Lower leg skin (tissue), 4 donors: ENCODE measurements at places on chromosomes 3 and 15. TPM values are rescaled to one million over a fixed set of nuclear protein-coding genes. Genes with fewer than 3 reads are reported as not detected.

GRCh38 chr3:173773800-173774199, 376.3 kb downstream of the NLGN1 start:
- DNase-seq, result no peak

CILP gene
- 14.6 TPM for total RNA-seq

TMEM42 gene
- total RNA-seq, result 10.1 TPM

KIF15 gene
- total RNA-seq, result 2.7 TPM

DNA sequence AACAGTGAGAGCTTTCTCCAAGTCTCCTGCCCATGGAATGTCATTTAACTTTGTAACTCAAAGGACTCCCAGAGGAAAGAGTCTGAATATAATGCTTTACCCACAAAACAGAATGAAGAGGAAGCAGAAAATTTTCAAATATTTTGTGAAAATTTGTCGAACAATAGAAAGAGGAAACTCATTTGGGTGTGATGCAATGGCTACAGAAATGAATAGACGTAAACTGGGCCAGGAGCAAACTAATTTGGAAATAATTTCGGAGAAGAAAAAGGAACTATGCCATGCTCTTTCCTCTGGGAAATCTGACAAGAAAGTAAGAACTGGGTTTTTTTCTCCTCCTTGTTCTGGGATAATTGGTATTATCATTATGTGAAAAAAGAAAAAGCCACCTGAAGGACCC, 11.2 kb upstream of the SUMF1 start:
- no peak for DNase-seq

- DNase-seq, result no peak
Measured at GRCh38 chr3:124221422-124221821, 229.5 kb upstream of the ROPN1 start.

DNA sequence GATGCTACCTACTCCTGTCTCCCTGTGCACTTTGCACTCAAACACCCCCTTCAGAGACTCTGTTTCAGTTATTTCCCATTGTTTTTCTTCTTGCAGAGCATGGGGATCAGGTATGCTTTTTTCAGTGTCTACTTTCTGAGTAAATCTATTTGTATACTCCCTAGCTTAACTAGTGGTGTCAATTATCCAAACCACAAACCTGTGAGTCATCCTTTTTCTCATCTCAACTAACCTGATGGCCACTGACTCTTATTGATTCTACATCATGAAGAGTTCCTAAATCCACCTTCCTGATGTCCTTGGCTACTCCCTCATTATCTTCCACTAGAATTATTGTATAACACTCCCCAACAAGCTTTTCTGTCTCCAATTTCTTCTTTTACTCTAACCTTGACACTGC, 68.0 kb downstream of the DIPK2A start:
- DNase-seq, result no peak

DNA sequence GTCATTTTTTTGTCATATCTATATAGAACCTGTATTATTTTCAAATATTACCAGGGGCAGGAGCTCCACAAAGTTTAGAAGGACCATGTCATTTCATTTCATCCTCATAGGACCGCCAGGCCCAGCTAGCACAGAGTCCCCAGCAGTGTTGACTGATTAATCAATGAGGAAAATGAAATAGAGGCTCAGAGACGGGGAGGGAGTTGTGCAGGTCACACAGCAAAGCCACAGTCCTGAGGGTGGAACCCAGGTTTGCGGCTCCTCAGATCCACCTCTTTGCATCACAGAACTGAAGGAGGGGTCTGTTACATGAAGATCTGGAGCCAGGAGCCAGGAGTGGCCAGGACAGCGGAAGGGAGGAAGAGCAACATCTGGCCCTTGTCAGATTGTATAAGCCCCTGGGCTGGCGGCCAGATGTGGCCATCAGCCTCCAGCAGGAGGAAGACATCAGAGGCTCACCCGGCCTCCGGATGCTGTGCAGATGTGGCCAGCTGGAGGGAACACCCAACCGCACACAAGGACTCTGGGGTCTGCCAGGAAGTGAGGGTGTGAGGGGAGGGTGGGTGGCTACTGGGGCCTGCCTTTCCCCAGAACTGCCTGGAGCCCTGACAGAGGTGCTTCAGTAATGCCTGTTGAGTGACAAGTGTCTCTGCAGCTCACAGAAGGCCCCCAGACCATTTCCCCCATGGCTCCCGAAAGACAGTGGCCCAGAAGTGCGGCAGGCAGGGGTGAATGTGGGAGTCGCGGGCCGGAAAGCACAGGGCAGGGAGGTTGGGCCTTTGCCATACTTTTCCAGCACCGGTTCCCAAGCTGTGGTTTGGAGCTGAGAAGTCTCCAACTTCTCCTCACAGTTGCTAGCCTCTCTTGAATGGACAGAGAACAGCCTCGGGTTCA, 21.3 kb downstream of the EFCC1 start:
- DNase-seq, result peak; percentile 93

RTP1 gene
- not detected for total RNA-seq

DNA sequence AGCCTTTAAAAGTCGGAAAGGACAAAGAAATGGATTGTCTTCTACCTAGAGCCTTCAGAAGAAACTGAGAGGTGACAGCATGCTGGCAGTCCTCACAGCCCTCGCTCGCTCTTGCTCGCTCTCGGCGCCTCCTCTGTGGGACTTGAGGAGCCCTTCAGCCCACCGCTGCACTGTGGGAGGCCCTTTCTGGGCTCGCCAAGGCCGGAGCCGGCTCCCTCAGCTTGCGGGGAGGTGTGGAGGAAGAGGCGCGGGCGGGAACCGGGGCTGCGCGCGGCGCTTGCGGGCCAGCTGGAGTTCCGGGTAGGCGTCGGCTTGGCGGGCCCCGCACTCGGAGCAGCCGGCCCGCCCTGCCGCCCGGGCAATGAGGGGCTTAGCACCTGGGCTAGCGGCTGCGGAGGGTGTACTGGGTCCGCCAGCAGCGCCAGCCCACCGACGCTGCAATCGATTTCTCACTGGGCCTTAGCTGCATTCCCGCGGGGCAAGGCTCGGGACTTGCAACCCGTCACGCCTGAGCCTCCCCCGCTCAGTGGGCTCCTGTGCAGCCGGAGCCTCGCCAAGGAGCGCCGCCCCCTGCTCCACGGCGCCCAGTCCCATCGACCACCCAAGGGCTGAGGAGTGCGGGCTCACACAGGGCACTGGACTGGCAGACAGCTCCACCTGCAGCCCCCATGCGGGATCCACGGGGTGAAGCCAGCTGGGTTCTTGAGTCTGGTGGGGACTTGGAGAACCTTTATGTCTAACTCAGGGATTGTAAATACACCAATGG, 953.8 kb upstream of the GBE1 start:
- no peak for DNase-seq

DNA sequence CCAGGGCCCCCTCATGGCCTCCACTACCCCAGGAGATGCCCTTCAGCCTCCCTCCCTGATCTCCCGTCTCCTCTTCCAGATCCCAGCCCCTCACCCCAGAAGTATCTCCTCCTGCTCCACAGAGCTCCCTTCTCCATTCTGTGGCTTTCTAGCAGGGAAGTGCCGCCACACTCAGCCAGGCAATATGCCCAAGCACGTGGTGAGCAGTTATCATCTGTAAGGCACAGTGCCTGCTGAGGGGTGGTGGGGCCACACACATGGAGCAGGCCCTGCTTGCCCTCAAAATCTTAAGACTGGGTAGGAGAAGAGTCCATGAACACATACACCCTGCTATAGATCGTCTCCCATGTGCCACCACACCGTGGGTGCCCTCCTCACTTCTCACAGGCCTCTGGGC, 2.4 kb upstream of the PHGR1 start:
- no peak for DNase-seq

- no peak for DNase-seq
Measured at GRCh38 chr3:67920969-67921368, 266.6 kb upstream of the SUCLG2 start.

- no peak for DNase-seq
Measured at GRCh38 chr3:37397396-37397795, 223.0 kb upstream of the LRRFIP2 start.

GRCh38 chr3:10377148-10377725, 56.3 kb upstream of the SEC13 start:
- DNase-seq, result no peak

NOX5 gene
- total RNA-seq, result 0.13 TPM

DNA sequence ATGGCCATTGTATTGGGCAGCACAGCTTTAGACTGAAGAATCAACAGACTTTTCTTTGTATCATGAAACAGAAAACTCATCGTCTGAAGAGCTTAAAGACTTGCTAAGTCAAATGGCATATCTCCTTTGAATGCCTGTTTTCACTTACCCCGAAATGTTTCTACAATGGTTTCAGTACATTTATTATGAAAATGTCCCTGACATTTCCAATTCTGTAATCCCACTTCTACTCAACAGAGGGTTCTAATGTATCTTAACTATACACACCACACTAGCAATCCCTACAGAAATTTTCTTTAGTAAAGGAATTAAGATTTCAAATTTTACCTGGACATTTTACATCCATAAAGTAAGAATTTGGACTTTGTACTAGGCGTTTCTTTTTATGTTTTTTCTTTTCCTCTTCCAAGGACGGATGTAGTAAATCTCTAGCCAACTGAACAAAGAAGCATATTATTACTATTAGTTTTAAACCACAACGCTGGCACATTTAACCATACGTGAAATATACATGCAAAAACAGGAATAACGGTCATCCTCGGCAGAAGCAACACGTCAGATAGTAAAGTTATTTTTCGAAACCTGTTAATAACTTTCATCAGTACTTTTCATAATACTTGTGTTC, 1.1 kb downstream of the RPS27L start:
- no peak for DNase-seq

TLR9 gene
- total RNA-seq, result not detected

ADGRG7 gene
- total RNA-seq, result not detected

- DNase-seq, result peak; percentile 66
Measured at GRCh38 chr15:57395292-57395691, 19.0 kb downstream of the CGNL1 start.

- DNase-seq, result no peak
Measured at GRCh38 chr3:145224886-145225285, 936.1 kb downstream of the PLOD2 start.

ITIH1 gene
- total RNA-seq, result not detected

DNA sequence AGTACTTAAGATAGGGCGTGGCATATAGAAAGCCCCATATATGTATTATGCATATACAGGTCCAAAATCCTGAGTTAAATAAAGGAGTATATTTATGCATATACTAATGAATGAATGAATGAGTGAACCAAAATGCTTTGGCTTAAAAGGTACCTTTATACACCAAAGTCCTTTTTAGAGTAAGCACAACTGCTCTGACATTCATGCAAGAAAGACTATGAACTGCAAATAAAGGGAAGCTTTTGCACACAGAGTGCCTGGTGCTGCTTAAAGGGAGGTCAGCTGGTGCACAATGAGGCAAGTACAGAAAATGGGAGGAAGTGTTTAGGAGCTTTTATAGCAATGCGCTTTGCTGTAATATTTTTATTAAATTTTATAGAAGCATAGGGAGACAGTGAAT, 214.0 kb downstream of the KLF13 start:
- DNase-seq, result no peak

DNA sequence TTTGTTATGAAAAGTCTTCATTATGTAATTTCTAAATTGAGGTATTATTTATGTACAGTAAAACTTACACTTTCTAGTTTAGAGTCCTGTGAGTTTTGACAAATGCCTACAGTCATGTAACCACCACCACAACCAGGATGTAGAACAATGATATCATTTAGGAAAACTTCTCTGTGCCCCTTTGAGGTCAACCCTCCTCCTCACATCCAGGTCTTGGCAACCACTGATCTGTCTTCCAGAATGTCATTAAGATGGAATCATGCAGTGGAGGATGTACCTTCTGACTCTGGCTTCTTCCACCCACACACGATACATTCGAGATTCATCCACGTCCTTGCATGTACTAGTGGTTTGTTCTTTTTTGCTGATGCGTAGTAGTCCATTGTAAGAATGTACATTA, 23.2 kb downstream of the MINAR1 start:
- DNase-seq, result no peak

DNA sequence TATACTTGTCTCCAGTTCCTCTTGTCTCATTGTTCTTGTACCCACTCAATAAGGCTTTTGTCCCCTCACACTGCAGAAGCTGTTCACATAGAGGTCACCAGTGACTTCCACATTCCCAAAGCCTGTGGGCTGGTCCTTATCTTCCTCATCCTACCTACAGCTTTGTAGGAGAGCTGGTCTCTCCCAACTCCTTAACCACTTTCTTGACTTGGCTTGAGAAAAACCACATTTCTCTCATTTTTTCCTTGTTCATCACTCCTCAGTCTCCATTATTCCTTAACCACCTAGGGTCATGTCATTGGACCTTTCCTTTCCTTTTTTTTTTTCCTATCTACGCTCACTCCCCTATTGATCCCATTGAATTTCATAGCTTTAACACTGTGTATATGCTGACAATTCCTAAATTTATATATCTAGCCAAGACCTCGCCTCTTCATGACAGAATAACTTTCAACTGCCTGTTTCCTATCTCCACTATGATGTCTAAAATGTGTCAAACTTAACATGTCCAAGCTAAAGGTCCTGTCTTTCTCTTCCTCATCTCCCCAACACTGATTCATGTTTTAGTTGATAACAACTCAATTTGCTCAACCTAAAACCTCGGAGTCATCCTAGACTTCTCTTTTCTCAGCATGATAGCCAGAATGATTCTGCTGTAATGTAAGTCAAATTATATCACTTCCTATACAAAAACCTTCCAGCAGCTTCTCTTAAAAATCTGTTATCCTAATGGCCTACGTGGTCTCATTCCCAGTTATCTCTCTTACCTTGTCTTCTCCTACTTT, 49.5 kb downstream of the CEP63 start:
- DNase-seq, result no peak

EHHADH gene
- 21.2 TPM for total RNA-seq

NMB gene
- total RNA-seq, result 3.3 TPM

- no peak for DNase-seq
Measured at GRCh38 chr15:63401078-63401477, 19.4 kb upstream of the CA12 start.

- no peak for DNase-seq
Measured at GRCh38 chr3:40398346-40398745, 11.4 kb downstream of the ENTPD3 start.

GRCh38 chr15:58381697-58382096, 50.1 kb upstream of the LIPC start:
- DNase-seq, result no peak
